ENCODE measurements at places on chromosomes 1 and 21.

DNA sequence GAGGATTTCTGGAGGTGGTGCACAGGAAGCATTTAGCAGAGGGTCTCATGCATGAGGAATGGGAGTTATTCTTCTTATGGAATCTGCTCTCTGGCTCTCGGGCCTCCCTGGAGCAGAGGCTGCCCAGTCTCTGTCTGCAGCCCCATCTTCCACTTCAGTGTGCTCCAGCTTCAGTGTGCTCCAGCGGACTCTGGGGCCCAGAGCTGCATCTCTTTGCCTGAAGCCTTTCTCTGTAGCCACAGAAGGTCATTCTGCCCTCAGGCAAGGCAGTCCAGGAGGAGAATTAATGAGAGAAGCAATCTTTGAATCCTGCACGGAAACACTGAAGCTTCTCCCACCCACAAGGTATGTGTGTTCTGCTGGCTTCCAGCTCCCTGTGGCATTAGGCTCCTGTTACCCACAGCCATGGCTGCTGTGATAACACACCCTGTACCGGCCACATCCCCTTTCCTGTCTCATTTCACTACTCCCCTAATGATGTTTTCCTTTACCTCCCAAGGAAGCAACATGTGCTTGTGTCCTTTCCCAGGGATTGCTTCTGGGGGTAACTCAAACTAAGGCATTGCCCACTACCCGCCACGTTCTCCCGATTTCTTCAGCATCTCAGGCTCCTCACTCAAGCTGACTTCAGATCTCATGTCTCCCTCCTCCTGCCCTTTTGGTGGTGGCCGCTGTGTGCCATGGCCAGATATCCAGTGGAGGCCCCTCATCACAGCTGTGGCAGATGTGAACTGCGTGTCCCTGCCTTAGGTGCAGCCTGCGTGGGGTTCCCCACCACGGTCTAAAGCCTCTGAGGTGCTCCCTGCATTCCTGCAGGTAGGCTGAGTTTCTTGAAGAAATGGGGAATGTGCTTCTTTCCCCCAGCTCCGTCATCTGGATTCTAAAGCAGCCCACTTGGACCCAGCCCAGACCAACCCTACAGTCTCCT, 181.2 kb upstream of the GALNT2 start:
- DNase-seq: no peak

DNA sequence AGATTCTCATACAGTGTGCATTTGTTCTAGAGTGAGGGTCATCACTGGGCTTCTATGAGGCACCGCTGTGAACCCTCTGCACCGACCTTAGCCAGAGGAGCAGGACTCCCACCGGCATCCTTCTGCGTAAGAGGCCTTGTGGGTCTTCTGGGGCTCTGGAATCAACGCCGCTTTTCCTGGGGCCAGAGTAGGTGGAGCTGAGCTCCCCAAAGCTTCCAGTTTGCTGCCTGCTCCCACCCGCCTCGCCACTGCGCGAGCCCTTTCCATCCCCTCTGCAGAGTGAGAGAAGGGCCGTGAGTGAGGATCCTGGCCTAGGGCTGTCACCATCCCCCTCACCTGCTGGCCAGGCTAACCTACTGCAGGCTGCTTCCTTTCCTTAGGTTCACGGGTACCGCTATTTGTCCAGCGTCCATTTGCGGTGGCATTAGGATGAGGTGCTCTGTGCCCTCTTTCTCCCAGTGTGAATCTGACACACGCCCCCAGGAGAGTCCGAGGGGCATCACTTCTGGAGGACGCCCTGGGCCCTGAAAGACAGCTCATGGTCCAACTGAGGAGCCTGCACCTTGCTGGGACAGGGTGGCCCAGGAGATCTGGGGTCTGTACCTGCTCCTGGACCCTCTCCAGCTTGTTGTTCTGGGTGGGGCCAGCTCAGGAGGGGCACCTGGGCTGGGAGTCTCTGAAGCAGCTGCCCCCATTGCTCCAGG, 36.2 kb downstream of the UMODL1 start:
- DNase-seq: no peak

DNA sequence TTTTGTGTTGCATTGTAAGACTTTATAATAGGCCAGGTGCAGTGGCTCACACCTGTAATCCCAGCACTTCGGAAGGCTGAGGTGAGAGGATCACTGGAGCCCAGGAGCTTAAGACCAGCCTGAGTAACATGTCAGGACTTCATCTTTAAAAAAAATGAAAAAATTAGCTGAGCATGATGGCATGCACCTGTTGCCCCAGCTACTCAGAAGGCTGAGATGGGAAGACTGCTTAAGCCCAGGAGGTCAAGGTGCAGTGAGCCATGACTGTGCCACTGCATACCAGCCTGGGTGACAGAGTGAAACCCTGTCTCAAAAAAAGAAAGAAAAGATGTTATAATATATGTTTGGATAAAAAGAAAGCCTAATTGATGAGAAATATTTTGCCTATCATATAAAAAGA, 34.9 kb downstream of the HMCN1 start:
- DNase-seq: no peak

- DNase-seq: no peak
These were observed 11.9 kb upstream of the PAQR6 start for GRCh38 chr1:156259805-156260204.
